ENCODE measurements at places on chromosomes 5 and 9.

GRCh38 chr5:168443950-168444700, 42.1 kb upstream of the RARS1 start:
- DNase-seq = no peak

DNA sequence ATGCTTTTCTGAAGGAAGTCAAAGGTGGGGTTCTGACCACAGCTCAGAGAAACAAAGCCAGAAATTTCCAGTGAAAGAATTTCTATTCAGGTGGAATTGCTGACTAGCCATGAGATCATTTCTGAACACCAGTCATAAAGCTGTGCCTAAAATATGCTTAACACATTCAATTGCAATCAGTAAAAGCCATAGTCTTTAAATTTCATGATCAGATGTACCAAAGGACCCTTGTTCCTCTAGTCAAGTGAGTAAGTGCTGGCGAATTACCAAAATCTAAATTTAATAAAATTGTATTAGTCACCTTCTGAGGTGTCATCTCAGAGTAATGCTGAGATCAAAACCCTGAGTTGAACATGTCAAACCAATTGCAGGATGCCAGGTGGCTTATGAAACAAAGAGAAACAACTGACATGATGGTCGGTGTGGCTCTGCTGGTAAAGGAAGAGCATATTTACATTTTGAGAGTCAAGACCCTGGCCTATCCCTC, 334.2 kb upstream of the CCNH start:
- DNase-seq = no peak

DNA sequence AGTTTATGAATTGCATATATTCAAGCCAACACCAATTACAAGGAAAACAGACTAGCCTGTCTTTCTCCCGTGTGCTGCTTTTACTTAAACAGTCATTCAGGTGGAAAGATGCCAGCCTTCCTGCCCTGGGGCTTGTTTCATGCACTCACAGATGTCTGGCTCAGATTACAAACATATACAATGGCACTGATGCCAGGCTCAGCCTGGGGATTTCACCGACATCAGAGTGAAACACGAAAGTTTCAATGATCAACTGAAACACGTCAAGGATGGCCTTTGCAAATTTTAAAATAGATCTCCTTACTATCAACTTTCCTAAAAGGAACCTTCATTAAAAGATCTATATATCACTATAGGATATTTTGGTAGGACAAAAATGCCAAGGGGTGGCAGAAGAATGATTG, 1576.5 kb downstream of the EFNA5 start:
- peak; percentile 97 for DNase-seq

- no peak for DNase-seq
These were observed 782.5 kb upstream of the CDH10 start for GRCh38 chr5:25427240-25427639.

DNA sequence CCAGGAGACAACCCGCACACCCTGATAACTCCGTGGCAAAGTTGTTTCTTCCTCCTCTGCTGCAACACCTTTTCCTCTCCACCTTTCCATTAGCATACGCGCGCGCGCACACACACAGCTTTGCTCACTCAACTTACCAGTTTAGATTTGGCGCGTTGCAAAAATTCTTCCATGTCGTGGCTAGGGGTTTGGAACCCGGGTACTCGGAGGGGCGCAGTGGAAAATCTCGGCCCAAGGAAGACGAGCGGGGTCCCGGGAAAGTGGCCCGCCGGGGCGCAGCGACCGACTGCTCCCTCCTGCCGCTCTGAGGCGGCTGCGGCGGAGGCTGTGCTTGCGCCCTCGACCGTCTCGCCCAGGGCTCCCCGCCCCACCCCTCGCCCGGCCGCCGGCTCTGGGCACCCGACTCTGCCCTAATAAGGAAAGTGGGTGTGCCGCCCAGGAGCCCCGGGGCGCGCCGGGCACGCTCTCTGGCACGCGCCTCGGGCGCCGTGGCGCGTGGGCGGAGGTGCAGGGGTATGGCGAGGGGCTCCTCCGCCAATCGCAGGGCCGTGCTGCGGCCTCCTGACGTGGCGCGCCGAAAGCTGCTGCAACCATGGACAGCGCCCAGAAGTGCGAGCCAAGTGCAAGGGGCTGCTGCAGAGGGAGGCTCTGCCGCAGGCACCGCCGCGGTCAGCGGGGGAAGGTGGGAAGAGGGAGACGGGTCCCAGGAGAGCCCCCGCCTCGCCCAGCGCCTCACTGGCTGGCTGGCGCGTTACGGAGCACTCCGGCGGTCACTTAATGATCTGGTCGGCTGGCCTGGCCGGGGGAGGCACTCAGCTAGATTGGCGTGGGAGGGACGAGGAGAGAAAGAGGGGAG, at the start of gene PRUNE2:
PRUNE2 (minus strand) TSS at position 324 of the 856 bp plus-strand sequence; CDS start at position 173, 151 bp downstream.
- DNase-seq = peak; percentile 87

DNA sequence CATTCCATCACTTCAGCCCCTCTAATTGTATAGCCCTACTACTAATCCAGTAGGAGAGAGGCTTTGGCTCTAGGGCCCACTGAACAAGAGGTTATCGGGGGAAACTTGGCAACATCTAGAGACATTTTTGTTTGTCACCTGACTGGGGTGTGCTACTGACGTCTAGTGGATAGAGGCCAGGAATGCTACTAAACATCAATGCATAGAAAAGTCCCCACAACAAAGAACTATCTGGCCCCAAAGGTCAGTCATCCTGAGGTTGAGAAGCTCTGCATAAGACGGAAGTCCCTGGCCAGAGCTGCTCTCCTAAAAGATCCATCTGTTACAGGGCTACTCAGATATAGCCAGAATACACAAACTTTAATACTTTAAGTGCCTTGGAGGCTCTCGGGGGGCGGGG, 570.6 kb upstream of the KLF4 start:
- no peak for DNase-seq

- no peak for DNase-seq
These were observed 27.8 kb upstream of the TNFSF8 start for GRCh38 chr9:114958021-114958843.

DNA sequence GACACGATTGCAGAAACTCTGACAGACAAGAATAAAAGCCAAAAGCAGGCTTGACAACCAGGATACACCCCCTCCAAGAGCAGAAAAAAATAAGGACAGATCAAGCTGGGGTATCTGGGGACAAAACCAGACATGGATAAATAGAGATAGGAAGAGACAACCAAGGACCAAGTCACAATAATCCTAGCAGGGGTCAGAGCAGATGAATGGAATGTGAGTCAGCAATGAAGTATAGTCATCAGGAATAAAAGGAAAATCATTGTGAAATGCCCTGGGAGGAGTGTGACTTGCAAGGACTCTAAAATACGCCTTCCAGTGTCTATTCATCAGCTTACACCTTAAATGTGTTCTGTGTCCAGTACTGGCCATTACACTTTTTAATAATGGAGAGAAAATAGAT, 206.8 kb downstream of the CAAP1 start:
- DNase-seq = no peak

DNA sequence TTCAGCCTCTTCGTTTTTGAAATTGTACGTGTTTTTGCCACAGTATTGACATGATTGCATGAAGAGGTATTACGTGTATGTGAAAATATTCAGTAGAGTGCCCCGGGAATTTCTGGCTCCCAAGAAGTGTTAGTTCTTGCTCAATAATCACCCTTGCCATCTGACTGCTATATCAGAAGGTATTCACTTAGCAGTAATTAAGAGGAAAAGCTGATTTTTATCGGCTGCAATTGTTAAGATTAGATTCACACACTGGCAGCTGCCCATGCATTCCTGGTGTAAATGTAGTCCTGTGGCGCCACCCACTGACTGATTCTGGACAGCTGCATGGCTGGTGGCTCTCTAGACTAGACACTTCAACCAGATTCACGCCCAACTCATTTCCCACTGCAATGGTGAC, 440.1 kb upstream of the ADAMTS16 start:
- DNase-seq = peak; percentile 23

DNA sequence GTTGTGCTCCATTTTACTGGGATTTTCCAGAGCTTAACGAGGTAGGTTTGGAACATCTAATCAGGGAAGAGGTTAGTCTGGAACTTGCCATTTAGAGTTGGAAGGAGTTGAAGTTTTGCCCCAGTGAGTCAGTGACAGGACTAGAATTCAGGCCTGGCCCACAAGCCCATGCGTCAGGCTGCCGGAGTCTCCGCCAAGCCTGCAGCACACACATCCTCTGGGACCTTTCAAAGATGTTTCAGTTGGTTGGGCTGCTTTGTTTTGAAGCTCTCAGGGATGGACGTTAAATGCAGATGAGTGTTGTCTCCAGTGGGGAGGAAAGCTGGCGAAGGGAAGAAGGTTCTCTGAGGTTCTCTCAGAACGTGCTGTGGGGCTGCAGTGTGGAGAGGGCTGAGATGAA, 147.0 kb downstream of the PSAT1 start:
- DNase-seq = no peak

DNA sequence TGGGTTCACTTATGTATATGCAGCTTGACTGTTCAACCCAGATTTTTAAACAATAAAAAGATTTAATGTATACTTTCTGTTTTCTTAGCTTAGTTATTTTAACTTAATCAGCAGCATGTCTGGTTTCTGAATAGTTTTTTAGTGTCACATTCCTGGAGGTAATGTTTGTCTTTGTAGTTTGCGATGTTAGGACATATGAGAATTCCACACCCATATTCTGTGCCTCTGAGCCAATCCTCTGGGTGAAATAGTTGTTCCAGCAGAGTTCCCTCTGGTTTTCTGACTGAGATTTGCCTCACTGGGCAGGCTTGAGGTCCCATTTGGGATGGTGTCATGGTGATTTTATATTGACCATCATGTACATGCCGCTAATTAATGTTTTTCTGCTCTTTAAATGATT, 48.6 kb downstream of the INIP start:
- DNase-seq = no peak
